ENCODE measurements at places on chromosomes 12 and 14. TPM values are rescaled to one million over a fixed set of nuclear protein-coding genes. Genes with fewer than 3 reads are reported as not detected.

CCND2 gene
- total RNA-seq: 51.7 TPM

IL22 gene
- total RNA-seq: not detected

ACVR1B gene
- total RNA-seq: 24.1 TPM

MAP1LC3B2 gene
- 0.24 TPM for total RNA-seq

APAF1 gene
- total RNA-seq: 7.6 TPM

PAH gene
- not detected for total RNA-seq

LRFN5 gene
- 19.6 TPM for total RNA-seq

G2E3 gene
- 7.0 TPM for total RNA-seq

CHST11 gene
- 76.7 TPM for total RNA-seq

PELI2 gene
- 8.8 TPM for total RNA-seq

RAD9B gene
- not detected for total RNA-seq

TOX4 gene
- 40.9 TPM for total RNA-seq

CCDC196 gene
- total RNA-seq: not detected

DHRS2 gene
- not detected for total RNA-seq

UNG gene
- 17.6 TPM for total RNA-seq

TGM1 gene
- total RNA-seq: 0.73 TPM

GARIN6 gene
- not detected for total RNA-seq

APOF gene
- not detected for total RNA-seq

CYP27B1 gene
- total RNA-seq: 1.3 TPM

FRMD6 gene
- total RNA-seq: 43.9 TPM

UBR7 gene
- 17.0 TPM for total RNA-seq

KRT79 gene
- total RNA-seq: not detected

TAS2R42 gene
- total RNA-seq: not detected

SDR9C7 gene
- total RNA-seq: not detected

MYH6 gene
- total RNA-seq: not detected

RD3L gene
- not detected for total RNA-seq

PTPRR gene
- not detected for total RNA-seq

CD69 gene
- total RNA-seq: not detected

NOVA1 gene
- 17.1 TPM for total RNA-seq

CRIP2 gene
- 57.6 TPM for total RNA-seq

RIN3 gene
- 6.1 TPM for total RNA-seq

HHIPL1 gene
- 3.9 TPM for total RNA-seq

CPNE8 gene
- total RNA-seq: 9.1 TPM

All from cardiac ventricle fibroblast (primary cell).